ENCODE measurements at places on chromosomes 4 and X.

GRCh38 chr4:148044912-148045352 lies 313.0 kb downstream of the ARHGAP10 start:
- no peak for DNase-seq

- DNase-seq = no peak
Measured at GRCh38 chr4:147617841-147618691, 869 bp downstream of the TMEM184C start.

DNA sequence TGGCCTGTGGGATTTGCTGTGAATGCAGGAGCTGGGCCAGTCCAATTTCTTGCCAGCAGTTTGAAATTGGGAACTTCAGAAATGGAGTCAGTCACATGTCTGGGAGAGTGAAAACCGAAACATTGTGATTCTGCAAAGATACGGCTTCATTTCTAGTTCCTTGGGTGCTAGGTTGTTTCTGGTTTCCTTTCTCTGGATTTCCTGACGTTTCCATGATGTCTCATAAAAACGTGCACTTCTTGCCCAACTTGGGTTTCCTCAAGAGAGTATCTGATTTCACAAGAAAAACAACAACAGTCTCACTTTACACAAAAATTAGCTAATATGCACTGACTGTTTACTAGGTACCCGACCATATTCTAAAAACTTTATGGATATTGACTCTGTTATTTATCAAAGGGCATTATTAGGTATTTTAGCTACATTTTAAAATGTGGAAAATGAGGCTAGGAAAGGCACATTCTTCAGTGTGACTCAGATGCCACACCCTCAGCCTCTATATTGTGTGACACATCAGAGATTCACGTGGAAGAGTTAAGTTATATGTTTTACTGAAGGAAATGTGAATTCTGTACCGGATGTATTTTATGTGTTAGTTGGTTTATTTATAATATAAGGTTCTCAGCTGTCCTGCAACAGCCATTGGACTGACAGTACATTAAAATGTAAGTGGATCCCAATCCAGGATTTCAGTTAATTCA lies 225.0 kb upstream of the PUDP start:
- no peak for DNase-seq

DNA sequence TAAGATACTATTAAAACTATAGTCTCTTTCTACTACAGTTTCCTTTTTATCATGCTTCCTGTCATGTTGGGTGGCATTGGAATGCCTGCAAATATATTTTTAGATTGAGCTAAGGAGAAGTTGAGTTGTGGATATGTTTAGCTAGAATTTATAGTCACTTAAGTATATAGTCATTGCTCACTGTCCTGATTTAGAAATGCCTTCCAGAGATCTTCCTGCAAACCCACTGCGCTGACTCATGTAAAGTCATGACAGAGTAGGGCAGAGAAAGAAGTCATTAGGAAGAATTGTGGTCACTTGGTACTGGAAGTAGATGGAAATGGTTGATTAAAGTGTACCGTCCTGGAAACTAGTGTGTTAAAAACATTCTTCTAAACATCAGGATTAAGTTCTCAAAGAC lies 490.3 kb upstream of the PABPC4L start:
- no peak for DNase-seq

DNA sequence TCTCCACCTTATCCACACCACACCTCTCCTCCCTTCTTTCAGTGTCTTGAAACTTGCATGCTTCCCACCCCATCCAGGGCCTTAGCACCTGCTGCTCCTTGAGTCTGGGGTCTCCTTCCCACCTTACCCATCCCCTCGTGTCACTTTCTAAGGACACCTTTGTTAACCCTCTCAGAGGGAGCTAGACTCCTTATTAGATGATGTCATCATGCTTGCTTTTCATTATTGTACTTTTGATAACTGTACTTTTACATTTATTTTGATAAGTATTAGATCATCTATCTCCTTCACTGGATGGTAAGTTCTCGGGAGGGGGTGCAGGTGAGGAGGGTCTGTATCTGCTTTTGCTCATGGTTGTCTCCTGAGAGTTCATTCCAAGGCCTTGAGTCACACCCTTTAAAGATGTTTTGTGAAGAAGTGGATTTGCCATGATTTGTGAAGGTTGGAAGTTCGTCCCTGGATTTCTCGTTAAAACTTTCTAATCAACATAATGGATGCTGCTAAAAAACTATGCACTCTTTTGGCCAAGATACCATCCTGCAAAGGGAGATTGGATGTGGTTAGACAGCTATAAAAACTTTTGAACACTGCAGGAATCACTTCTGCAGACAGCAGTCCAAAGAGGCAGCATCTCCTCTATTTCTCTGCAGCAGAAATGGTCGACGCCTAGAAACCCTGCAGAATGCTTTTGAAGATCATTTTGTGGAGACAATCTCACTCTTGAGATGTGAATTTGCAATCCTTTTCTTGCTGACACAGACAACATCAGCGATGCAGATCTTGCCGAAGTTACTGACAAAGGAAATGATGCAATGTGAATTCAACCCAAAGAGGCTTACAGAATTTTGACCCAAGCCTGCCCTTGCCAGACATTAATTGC lies 69.6 kb downstream of the ENPP6 start:
- no peak for DNase-seq

GRCh38 chr4:136599890-136600289 lies 932.4 kb downstream of the PCDH18 start:
- DNase-seq = no peak

GRCh38 chr4:159735281-159736207 lies 632.7 kb downstream of the RAPGEF2 start:
- no peak for DNase-seq

GRCh38 chrX:154362085-154362742 lies 12.2 kb downstream of the FLNA start:
- DNase-seq = no peak

GRCh38 chr4:110515676-110516075 lies 39.7 kb downstream of the ENPEP start:
- no peak for DNase-seq

- DNase-seq = no peak
Measured at GRCh38 chrX:46601283-46601682, 27.7 kb downstream of the CHST7 start.

- no peak for DNase-seq
Measured at GRCh38 chr4:156252358-156252921, 298.8 kb upstream of the CTSO start.

DNA sequence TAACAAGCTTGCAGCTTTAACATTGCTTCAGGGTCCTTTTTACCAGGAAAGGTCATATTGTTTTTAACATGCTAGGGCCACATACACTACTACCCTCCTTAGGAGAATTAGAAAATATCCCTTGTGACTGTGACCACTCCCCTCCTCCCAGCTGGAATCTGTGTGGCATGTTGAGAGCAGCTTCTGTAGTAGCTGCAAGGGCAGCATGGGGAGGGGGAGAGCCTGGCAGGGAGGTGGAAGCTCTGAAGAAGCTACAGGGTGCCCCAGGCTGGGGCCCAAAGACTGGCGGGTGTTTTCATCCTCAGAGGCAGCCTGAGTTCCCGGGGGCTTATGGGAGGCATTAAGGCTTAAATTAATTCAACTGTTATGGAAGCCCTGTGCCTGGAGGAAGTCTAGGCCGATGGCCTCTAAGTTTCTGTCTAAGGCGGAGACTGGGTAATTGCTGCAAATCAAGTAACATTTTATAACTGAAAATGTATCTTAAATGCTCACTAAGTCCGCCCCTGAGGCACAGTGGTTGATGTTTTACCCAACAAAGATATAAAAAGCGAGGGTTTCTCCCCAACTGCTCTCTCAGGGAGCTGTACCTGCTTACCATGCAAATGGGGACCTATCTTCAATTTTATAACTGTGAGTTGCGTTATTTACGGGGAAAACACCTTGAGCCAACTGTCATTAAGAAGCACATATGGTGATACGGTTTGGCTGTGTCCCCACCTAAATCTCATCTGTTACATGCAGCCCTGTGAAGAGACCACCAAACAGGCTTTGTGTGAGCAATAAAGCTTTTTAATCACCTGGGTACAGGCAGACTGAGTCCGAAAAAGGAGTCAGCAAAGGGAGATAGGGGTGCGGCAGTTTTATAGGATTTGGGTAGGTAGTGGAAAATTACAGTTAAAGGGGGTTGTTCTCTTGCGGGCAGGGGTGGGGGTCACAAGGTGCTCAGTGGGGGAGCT lies 37.4 kb upstream of the STS start:
- DNase-seq = no peak

DNA sequence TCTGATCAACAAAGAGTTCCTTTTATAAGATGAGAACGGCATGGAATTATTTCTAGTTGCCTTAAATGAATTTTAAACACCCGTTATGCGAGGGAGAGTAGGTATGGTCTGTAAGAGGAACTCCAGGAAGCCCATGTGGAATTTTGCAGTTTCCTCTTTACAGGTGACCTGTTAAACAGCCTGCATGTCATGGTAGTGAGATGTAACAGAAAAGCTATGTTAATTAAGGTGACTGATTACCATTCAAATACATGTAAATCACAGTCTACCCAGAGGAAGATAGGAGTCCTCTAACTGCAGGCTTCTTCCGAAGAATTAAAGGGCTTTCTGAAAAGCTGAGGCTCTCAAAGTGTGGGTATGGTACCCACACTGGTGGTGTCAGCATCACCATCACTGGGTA lies 163.6 kb downstream of the CBR4 start:
- no peak for DNase-seq

DNA sequence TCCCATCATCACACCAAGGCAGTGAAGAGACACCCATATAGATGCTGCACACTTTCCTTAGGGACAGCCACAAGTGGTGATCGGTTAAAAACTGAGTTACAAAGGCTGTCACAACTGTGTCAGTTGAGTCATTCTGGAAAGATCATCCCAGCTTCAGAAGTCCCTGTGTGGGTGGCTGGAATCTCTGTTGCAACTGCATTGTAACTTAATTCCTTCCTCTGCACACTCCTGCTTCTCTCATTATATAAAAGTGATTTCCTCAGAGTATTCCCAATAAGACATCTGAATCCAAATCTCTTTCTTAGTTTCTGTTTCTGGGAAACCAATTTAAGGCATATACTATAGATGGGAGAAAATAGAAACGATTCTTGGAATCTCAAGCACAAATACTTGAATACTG lies 88.1 kb downstream of the FSTL5 start:
- no peak for DNase-seq

DNA sequence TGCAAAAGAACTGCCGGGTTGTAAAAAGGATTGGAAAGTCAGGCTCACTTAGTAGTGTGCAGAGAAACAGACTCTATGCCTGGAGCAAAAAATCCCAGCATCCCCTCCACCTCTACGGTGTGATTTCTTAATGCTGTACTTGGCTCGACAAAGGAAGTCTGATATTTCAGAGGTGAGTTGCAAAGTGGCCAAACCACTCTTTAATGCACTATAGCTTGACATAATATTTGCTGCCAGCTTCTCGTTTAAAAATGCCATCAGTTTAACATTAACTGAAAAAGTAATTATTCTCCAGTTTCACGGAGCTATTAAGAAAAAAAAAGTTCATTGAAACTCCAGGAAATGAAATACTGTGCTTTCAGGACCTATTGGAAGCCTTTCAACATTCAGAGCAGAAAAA lies 448.3 kb upstream of the ZFP42 start:
- no peak for DNase-seq

- DNase-seq = no peak
Measured at GRCh38 chrX:151019856-151020255, 36.7 kb downstream of the HMGB3 start.

GRCh38 chrX:125170459-125170858 lies 149.2 kb upstream of the TEX13C start:
- DNase-seq = no peak

DNA sequence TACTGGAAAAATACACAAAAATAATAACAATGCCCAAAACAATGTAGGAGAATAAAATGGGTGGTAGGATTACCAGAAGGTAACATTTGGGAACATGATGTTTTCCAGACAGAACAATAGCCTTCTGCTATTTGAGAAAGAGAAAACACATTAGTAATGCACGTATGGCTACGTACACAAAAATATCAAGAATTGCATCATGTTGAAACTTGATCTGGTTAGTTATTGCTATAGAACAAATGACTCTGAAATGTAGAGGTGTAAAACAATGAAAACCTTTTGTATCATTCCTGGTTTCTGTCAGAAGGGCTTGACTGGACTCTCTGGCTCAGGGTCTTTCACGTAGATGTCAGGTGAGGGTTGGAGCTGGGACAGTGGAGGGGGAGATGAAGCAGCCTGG lies 1040.0 kb downstream of the FAT4 start:
- no peak for DNase-seq

DNA sequence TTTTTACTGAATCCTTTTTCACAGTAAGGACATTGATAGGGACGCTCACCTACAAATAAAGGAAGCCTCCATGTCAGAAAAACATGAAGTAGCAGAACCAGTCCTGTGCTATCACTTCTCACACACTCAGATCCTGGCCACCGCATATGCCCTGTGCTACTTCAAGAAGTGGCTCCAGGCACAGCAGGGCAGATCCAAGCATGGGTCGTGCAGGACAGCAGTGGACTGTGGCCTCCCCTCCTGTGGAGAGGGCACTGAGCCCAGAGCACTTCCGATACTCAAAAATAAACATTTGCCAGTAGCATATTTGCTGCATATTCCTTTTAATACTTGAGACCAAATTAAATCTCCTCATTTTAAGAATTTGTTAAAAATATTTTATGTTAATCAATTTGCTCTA lies 167.9 kb downstream of the PRDM5 start:
- DNase-seq = no peak

- DNase-seq = no peak
Measured at GRCh38 chr4:26462874-26463273, 27.4 kb downstream of the CCKAR start.

DNA sequence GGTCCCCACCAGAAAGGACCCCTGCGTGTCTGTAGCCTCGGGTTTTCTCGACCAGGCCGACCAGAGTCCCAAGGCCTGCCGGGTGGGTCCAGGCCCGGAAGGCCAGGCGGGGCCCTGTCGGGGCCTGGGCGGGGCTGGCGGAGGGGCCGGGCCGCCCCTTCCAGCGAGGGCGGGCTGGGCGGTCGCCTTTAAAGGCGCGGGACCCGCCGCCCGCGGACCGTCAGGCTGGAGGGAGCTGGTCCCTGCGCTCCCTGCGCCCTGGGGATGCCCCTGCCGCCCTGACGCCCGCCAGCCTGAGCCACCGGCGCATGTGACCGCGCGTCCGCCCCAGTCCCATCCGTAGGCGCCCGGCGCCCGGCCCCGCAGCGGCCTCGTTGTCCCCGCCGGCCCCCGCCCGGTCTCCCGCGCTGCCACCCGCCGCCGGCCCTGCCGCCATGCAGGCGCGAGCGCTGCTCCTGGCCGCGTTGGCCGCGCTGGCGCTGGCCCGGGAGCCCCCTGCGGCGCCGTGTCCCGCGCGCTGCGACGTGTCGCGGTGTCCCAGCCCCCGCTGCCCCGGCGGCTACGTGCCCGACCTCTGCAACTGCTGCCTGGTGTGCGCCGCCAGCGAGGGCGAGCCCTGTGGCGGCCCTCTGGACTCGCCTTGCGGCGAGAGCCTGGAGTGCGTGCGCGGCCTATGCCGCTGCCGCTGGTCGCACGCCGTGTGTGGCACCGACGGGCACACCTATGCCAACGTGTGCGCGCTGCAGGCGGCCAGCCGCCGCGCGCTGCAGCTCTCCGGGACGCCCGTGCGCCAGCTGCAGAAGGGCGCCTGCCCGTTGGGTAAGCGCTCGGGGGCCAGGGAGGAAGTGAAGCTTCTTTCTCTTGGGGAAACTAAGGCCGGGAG lies at the start of gene HTRA3:
TSS of gene HTRA3 (plus strand) at position 220 of the 883 bp plus-strand sequence. CDS start at position 435, 215 bp downstream.
- no peak for DNase-seq

- no peak for DNase-seq
Measured at GRCh38 chr4:99151452-99151851, 7.4 kb upstream of the ADH4 start.
